ENCODE measurements at places on chromosomes 7 and 10.
A peak's percentile ranks its signal among the peaks of the same experiment; 100 is the strongest.

- no peak for DNase-seq
Observed at GRCh38 chr7:79512261-79512660, 58.8 kb upstream of the MAGI2 start.

DNA sequence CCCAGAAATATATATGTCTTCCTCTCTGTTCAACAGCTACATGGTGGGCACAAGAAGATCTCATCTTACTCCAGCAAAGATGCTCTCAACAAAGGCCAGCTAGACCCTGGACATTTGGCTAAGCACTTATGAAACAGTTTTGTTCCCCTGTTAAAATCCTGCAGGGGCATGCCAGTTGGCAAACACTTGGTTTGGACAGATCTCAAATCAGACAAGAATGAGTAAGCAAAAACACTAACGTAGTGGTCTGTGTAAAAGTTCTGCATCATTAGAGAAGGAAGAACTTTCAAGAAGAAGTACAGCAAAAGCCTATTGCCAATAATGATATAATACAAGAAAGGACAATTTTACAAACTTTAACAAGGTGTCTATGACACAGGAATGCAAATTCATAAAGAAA is 125.6 kb downstream of the CALN1 start:
- no peak for DNase-seq

DNA sequence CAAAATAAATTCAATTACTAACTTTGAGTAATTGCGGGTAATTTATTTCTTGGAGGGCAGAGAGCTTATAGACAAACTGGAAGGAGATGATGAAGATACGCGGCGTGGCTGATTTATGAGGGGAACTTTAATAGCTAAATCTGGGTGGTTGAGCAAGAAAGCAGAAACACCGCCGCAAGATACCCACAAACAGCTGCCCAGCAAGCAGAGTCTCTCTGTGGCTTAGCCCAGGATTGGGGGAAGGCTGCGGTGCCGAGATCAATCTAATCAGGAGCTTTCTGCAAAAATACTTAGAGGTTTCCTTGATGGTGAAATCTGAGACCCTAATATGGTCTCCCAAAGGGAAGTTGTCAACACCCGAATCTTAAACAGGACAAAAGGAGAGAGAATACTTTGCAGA is 94.9 kb upstream of the MGMT start:
- DNase-seq, result no peak

GRCh38 chr10:70331486-70332268 is 47.9 kb upstream of the NPFFR1 start:
- peak; percentile 25 for DNase-seq

DNA sequence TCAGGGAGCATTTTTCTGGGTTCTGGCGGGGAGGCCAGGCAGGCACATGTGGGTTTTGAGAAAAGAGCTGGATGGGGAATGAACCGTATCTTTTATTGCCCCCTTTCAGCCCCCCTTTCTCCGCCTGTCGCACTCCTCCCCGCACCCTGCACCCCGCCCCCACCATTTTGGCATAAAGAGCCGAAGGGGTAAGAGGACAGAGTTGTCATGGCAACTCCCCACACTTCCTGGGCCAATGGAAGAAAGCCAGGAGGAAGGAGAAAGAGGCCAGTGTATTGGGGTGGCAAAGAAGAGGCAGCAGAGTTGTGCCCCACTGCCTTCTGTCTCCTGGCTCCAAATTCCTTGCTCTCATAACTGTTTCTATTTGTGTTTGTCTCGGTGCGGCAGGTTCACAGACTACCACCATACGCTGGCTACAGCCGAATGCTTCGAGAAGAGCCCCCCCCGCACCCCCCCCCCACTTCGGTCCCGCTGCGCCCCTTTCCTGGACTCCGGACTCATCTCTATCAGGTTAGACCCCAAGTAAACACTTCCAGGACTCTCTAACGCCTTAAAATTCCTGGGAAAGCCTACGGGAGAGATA is 3.4 kb downstream of the KCNIP2 start:
- DNase-seq, result no peak

DNA sequence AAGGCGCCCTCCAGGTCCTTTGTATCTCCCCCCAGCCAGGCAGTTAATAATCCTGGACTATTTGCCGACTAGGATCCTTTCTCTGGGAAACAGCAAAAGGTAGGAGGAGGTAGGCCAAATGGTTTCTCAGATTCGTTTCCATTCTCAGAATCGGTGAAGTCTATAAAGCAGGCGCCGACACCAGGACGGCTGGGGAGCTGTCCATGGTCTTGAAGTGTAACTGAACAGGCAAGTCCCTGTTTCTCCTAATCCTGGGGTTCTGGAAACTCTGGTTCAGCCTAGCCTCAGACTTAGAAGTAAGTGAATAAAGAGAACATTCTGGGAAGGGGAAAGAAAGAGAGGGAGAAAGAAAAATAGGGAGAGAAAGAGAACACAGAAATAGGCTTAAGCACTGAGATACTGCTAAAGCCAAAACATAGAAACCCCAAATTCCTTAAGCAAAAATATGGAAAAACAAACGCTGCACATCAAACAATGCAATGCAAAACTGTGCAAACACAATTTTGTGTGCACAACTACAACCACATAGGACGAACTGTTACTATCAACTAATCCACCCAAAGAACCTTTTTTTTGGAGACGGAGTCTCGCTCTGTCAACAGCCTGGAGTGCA is 11.1 kb upstream of the INA start:
- no peak for DNase-seq

DNA sequence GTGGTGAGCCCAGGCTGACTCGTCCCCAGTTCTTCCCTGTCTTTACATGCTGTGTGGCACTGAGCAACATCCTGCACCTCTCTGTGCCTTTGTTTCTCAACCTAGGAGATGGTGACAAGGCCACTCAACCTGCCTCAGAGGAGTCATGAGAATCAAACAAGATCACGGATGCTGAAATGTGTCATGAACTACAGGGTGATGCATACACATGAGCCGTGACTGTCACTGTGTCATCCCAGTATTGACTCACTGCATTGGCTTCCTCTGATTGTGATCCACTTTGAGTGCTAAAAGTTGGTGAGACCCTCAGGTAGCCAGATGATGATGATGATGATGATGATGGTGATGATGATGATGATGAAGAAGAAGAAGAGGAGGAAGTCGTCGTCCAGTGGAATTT is 11.5 kb downstream of the C10orf71 start:
- no peak for DNase-seq

- no peak for DNase-seq
Observed at GRCh38 chr10:18145652-18146051, 5.4 kb downstream of the CACNB2 start.

- DNase-seq, result no peak
Observed at GRCh38 chr7:92851732-92852131, 15.4 kb upstream of the CDK6 start.

GRCh38 chr10:3238115-3238871 is 65.7 kb upstream of the PITRM1 start:
- DNase-seq, result no peak

- DNase-seq, result no peak
Observed at GRCh38 chr10:55630491-55631056, 730.5 kb downstream of the ZWINT start.

DNA sequence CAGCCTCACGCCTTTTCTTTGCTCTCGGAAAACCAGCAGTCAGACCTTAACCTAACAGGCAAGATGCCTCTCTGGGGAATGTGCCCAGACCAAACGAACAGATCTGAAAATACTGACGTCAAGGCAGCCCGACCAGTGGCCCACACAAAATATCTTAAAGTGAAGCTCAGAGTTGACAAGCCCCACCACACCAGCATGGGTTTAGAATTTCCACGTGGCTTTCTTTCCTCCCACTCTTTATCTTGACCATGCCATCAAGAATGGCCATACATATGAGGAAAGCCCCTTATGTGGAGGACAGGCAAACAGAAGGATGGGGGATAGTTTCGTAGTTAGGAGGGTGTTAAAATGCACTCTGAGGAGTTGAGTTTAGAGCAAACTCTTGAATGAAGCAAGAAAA is 89.8 kb downstream of the MRPL32 start:
- no peak for DNase-seq

DNA sequence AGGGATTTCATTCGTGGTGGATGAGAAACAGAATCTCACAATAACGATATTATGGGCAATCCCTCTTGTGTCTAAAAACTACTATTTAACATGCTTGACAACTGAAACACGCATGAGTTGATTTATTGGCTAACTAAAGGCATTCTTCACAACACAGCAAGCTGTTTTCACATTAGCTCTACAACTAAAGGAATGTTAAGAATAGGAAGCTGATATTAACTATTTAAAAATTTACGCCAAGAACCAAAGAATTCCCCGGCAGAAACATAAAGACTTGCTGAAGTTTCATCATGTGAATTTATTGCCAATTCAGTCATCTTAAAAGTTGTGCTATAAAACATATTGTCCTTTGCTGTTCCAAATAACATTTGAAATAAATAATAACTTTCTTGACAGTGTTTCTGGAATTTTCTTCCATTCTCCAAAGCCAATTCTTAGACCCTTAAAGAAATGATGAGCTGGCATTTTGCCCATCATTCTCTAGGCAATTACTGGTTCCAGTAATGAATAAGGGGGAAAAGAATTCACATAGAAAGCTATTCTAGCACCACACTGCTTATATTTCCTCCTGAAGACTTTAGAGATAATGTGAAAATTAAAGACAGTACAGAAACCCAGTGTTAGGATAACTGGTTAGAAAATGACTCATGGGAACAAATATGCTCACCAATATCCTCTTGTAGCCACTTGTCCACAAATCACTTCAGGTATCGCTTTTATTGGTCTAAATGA is 233.1 kb downstream of the PARD3 start:
- no peak for DNase-seq

GRCh38 chr7:2941216-2941859 is 97.2 kb upstream of the GNA12 start:
- no peak for DNase-seq

DNA sequence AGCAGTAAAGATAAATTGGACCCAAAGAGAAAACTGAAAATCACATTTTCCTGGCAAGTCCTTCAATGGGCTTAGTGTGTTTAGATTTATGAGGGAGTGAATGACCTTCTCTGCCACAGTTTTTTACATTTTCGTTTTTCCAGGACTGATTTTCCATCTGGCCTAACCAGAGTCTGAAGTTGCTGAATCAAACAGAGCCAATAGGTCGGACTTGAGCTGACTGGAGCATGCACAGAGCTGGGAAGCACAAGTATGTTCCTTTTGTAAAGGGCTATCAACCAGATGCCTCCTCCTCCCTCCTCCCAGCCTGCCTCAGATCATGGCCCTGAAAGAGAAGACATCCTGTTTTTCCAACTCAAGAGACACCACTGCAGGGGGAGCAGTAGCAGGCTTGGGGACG is 126.0 kb upstream of the ANKRD1 start:
- no peak for DNase-seq

- no peak for DNase-seq
Observed at GRCh38 chr7:4731803-4732202, 43.6 kb upstream of the AP5Z1 start.

GRCh38 chr7:5557920-5558401 is 134.3 kb upstream of the TNRC18 start:
- DNase-seq, result no peak

DNA sequence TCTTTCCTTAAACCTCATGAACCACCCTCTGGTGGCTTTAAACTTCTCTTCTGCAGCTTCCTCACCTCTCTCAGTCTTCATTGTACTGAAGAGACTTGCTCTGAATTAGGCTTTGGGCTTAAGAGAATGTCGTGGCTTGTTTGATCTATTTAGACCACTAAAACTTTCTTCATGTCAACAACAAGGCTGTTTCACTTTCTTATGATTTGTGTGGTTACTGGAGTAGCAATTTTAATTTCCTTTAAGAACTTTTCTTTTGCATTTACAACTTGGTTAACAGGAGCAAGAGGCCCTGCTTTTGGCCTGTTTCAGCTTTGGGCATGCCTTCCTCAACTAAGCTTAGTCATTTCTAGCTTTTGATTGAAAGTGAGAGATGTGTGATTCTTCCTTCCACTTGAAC is 38.1 kb upstream of the CDHR3 start:
- no peak for DNase-seq

DNA sequence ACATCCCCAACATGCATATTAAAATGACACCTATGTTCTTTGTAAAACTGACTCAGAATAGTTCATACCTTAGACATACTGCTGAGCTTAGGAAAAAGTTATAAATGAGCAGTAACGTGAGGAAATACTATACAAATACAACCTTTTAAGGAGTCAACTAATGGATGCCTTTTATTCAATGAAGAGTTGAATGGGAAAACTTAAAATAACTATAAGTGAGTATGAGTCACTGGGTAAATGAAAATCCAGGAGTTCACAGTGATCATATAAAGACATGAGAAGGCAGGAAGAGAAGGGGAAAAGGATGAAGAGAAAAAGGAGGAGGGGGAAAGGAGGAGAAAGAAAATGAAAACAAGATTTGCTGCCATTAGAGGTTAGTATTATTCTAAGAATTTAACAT is 157.8 kb upstream of the PCDH15 start:
- DNase-seq, result no peak

GRCh38 chr10:60073397-60073780 is 167.0 kb upstream of the CCDC6 start:
- no peak for DNase-seq

- no peak for DNase-seq
Observed at GRCh38 chr7:100122067-100122466, 2.6 kb downstream of the CNPY4 start.

GRCh38 chr7:128191136-128191844 is 49.8 kb upstream of the LEP start:
- no peak for DNase-seq

GRCh38 chr10:13942035-13942434 is 355.3 kb downstream of the PRPF18 start:
- DNase-seq, result no peak

- no peak for DNase-seq
Observed at GRCh38 chr7:131090886-131091692, 236.6 kb upstream of the MKLN1 start.

DNA sequence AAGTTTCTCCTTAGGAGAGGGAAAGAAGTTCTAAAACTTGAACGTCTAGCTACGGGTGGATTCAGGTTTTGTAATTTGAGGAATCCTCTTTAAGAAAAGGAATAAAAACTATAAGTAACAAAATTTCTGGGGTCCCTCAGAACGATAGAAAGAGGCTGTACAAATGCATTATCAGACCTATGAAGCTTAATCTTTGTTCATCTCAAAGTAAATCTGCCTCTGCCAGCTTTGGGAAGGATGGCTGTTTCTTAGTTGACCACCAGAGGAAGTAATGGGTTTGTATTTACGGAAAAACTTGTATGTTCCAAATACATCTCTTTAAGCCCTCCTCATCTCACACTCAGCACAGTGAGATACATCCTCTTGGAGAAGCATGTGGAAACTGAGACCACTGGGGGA is 864 bp downstream of the PSTK start:
- no peak for DNase-seq

DNA sequence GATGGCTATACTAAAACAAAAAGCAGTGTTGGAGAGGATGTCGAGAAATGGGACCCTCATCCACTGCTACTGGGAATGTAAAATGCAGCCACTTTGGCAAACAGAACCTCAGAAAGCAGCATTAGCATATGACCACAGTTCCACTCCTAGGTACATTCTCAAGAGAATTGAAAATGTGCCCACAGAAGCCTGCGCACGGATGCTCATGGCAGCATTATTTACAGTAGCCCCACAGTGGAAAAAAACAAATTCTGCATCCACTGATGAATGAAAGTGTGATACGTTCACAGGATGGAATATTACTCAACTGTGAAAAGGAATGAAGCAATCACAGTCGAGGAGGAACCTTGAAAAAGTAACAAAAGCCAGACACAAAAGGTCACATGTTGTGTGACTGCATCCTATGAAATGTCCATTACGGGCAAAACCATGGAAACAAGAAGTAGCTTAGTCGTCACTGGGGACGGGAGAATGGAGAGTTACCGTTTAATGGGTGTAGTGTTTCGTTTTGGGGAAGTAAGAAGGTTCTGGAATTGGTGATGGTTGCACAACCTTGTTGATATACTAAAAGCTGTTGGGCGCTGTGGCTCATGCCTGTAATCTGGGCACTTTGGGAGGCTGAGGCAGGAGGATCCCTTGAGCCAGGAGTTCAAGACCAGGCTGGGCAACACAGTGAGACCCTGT is 2.5 kb upstream of the UPK3B start:
- no peak for DNase-seq

Data from GOT3 (cell line).